ENCODE measurements at places on chromosomes 7 and 10.
A peak's percentile ranks its signal among the peaks of the same experiment; 100 is the strongest.

GRCh38 chr10:100208276-100208675 lies 21.1 kb downstream of the CHUK start:
- DNase-seq, result peak; percentile 45

GRCh38 chr7:98329100-98329790 lies 47.8 kb downstream of the BRI3 start:
- DNase-seq, result no peak

DNA sequence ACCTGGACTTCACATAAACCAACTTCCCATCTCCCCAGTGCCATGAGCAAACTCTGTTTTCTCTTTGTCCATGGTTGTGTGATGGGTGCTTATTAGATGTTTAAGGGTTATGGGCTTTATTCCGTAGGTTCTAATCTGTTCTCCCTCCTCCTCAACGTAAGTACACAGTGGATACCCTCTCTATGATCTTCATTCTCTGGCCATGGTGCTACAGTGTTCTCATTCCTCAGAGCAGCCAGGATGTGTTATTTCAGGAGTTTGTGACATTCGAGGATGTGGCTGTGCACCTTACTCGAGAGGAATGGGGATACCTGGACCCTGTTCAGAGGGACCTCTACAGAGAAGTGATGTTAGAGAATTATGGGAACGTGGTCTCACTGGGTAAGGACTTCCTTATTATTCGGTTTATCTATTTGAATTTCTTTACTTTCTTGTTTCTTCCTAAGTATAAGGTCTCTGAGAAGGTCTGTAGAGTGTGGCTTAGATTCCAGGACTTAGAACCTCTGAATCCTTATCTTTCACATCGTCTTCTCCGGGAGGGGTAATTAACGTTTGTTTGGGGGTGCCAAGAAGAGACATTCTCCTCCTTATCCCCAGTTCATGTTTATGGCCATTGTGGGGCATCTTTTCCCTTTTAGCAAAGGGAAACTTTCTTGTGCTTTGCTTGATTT lies 3.8 kb downstream of the ZNF655 start:
- no peak for DNase-seq

DNA sequence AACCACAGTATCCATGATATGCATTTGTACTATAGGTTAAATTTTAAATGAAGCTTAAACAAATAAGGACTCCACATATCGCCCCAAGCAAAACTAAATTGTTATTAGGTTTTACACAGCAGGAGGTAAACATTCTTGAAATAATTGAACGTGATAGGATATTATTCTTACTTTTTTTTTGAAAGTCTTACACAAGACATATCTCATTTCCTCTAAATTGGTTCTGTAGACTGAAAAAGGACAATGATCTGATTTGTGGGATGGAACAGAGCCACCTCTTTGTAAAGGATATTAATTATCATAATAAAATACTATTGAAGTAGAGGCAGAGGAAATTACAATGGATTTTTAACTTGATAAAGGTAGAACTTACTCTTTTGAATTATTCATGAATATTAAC lies 155.1 kb upstream of the SEMA3D start:
- DNase-seq, result no peak

DNA sequence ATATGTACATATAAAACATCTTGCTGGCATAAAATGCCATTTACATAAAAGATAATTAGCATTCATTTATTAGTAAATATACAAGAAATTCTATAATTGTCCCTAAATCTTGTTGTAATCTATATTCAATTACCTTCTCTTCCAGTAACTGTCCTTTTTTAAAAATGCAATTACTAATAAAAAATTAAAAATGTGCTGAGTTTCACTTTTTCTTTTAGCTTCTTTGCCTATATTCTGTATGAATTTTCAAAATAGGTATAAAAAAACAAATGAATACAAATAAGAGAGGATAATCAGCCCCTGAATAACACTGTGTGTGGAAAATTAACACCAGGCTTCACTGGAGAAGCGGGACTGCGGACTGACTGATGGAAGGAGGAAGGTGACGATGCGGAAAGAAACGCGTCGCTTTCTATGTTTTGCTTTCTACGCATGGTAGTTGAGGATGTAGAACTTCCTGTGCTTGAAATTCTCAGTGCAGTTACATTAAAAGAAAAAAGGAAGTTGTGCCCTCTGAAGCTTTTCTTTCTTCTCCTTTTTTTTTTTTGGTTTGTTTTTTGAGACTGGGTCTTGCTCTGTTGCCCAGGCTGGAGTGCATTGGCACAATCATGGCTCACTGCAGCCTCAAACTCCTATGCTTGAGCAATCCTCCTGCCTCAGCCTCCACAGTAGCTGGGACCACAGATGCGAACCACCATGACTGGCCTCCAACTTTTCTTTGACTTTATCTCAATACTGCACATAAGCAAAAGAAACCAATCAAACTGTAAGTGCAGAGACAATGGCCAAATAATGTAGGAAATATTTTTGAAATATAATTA lies 7.4 kb upstream of the ZMYND11 start:
- DNase-seq, result no peak

DNA sequence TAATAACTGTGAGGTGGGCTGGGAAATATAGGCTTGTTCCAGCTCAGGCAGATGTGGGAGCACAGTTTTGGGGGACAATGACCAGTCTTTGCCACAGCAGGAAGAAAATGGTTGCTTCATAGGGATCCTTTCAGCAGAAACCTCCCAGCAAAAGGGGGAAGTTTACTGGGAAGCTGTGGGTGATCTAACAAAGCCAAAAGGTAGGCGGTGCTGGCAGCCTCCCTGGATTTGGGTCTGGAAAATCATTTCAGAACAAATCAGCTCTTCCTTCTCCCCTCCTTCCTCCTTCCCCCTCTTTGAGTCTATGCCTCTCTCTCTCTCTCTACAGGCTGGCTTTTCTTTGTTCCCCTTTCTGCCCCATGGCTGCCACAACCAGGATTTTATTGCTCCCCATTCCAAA lies 16.2 kb downstream of the RPS24 start:
- no peak for DNase-seq

DNA sequence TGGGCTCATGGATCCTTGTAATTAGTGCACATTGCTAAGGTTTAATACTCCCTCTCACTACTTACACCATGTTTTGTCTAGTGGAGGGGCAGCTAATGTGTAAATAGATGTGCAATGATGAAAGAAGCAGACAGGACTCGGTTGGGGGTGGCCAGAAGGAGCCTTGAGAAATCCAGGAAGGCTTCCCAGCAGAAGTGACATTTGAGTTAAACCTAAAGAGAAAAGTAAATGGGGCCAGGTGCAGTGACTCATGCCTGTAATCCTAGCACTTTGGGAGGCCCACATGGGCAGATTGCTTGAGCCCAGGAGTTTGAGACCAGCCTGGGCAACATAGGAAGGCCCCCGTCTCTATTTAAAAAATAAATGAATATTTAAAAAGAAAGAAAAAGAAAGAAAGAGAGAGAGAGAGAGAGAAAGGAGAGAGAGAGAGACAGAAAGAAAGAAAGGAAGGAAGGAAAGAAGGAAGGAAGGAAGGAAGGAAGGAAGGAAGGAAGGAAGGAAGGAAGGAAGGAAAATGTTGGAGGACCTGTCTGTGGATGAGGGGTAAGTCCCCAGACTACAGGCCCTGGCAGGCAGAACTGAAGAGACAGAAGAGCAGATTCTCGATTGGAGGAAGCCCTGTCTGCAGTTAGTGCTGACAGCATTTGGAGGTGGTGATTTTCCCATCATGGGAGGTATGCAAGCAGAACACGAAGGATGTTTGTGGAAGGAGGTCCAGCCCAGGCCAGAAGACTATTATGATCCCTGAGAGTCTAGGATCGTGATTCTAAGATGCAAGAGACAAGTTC lies 3.6 kb downstream of the ELN start:
- no peak for DNase-seq

DNA sequence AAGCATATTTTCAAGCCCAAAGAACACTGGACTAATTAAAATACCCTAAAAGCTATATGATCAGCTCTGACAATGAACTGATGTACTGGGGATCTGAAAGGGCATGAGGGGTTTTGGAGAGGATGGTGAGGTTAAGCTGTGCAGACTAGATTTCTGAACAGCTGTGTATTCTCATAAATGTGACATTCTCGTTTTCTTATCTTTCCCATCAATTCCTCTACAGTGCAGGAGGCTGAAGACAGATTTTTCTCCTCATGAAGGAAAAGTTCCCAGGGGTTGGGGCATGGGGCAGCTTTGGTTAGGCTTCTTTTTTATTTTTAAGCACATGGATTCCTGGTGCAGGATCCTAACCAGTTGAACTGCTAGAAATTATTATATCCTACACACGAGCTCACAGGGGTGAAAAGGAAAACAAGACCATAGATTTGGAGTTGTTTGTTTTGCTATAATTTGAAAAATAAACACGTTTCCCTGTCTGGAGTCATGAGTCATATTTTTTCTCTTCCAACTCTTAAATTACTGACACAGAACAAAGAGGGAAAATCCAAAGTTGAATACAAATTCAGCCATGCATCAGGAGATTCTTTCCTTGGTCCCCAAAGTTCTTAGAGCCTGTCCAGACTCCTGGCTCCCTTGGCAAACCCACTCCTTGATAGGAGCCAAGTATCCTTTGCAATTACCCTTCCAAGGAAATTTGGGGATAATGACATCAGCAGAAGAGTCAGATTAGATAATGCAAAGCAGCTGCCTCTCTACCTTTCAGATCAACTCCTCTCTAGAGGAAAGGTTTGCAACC lies 147.7 kb upstream of the NPVF start:
- no peak for DNase-seq

GRCh38 chr7:116499168-116500077 lies at the start of gene CAV2:
Gene CAV2 (plus strand): TSS chr7:116499738. CDS start chr7:116499782, 44 bp downstream.
- peak; percentile 86 for DNase-seq

- DNase-seq, result no peak
Observed at GRCh38 chr7:28706584-28706983, 251.5 kb downstream of the TRIL start.

- DNase-seq, result peak; percentile 99
Observed at GRCh38 chr10:110426294-110427181, 71.2 kb upstream of the DUSP5 start.

DNA sequence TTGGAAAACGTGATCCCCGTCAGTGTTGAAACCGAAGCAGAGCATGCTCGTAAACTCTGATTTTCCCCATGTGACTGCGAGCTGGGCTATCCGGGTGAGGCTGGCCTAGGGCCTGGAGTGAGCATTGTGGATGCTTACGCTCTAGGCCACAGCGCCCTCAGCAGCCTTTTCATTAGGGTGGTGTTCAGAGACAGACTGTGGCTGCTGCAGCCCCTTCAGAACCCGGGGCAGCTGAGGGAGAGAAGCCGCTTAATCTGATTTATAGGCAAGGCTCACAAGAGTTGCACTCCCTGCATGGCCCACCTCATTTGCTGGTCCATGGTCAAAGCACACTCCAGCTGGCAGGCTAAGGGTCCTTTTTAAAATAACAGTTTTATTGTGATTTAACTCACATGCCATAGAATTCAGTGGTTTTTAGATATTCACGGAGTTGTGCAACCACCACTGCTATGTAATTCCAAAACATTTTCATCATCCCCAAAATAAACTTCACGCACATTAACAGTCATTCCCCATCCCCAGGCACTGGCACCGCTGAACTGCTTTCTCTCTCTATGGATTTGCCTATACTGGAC lies 72.5 kb downstream of the SYPL1 start:
- no peak for DNase-seq

DNA sequence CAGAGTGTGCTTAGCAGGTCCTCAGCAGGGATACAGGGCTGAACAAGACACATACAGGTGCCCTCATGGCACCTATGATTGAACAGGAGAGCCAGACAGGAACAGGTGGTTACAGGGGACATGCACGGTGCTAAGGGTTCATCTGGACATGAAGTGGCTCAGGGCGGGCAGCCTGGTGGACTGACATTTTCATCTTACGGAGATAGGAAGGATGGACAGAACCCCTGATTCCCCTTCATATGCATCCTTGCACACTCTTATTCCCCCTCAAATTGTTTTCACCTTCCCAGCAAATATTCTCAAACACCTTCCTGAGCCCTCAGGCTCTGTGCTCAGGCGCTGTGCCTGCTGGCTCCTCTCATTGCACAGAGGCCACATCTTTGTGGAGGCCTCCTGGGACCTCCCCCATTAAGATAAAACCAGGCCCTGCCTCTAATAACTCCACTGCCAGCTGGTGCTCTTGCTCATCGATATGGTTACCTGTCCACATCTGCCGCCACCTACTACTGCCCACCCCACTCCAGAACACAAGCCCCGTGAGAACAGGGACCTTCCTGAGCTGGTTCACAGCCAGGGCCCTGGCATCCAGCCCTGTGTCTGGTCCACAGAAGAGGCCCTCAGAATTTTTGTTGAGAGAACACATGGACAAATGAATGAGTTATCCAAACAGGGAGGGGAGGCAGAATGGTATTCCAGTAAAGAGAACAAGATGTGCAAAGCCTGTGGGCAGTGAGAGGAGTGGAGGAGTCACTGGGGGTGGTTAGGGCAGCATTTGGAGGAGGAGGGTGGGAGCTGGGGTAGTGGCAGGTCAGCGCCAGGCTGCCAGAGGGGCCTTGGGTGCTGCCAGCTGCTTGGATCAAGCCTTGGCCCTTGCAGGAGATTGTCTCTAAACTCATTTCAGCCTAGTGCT lies 68.9 kb upstream of the AQP1 start:
- no peak for DNase-seq

DNA sequence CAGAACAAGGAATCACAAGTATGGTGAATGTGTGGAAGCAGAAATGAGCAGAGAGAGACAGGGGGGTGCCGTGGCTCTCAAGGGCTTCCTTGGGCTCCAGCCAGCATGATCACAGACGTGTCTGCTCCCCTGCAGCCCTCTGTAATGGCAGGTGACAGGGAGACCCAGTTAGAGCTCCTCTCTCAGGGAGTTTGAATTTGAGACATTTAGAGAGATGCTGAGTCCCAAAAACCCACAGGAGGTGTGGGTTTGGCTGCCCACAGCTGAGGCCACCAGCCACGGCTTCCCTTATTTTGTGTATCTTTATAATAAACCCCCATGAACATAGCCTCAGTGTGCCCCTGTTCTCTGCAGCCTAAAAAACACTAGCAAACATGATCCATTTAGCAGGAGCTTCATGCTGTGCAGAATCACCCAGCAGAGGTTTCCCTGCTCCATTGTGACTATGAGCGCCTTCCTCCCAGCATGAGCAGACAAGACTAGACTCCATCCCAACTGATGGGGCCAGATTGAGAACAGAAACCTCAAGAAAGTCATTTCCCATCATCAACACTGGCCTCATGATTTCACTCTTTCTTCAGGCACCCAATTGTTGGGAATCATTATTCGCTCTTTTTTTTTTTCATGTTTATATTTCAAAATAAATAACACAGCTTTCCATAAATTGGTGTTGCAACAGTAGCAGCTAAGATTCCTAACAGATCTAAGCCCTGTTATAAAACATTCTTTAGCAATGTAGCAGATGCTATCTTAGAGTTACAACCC lies 13.4 kb downstream of the NOD1 start:
- DNase-seq, result no peak

GRCh38 chr7:157335236-157335635 lies 1.6 kb upstream of the DNAJB6 start:
- no peak for DNase-seq
